Progenitor cell of endocrine pancreas (in vitro differentiated cells): ENCODE measurements at places on chromosomes 1 and 21. TPM values are rescaled to one million over a fixed set of nuclear protein-coding genes. Genes with fewer than 3 reads are reported as not detected.

- peak; percentile 58 for DNase-seq
Measured at GRCh38 chr1:153771841-153772593, 3.2 kb upstream of the SLC27A3 start.

Gene AZIN2
- total RNA-seq, result 4.8 and 5.2 TPM in 2 replicates

Gene TAL1
- total RNA-seq, result not detected in 2 replicates

Gene FMO4
- 3.7 and 4.5 TPM in 2 replicates for total RNA-seq

Gene C1QC
- total RNA-seq, result not detected in 2 replicates

- no peak for DNase-seq
Measured at GRCh38 chr1:183543619-183544204, 46.5 kb downstream of the NCF2 start.
